ENCODE measurements at places on chromosomes 7 and 10.

GRCh38 chr7:158361326-158361946, 226.2 kb downstream of the PTPRN2 start:
- no peak for DNase-seq

DNA sequence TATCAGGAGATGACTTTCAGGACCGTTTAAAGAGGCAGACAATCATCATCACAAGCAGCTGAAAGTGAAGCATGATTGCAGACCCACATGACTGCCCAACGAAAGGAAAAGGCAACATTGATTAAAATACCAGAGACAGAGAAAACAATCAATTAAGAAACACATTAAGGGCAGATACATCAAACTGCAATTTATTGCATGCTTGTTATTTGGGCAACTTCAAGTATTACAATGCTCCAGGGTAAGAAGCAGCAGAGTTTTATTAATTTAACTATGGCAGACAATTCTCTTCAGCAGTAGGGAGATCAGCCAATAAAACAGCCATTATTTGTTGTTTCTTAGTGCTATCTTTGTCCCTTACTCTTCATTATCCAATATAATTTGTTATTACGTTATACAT, 367.7 kb upstream of the HPS1 start:
- DNase-seq: no peak

- no peak for DNase-seq
Observed at GRCh38 chr7:95157381-95157780, 167.0 kb downstream of the PON1 start.

DNA sequence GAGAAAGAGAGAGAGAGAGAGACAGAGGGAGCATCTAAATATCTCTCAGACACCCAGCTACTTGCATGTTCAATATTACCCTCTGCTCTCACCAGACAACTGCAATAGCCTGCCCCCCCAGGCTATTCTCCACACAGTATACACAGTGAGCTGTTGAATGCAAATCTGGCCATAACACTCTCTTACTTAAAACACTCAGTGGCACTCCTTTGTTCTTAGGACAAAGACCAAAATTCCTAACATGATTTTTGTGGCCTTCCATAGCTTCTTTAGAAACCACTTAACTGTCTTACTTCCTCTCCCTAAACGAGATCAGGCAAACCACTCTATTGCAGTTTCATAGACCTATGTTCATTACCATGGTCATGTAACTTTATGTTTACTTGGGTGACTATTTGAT, 903.6 kb upstream of the AUTS2 start:
- DNase-seq: no peak

GRCh38 chr7:32680259-32681173, 185.2 kb downstream of the AVL9 start:
- DNase-seq: peak; percentile 22

DNA sequence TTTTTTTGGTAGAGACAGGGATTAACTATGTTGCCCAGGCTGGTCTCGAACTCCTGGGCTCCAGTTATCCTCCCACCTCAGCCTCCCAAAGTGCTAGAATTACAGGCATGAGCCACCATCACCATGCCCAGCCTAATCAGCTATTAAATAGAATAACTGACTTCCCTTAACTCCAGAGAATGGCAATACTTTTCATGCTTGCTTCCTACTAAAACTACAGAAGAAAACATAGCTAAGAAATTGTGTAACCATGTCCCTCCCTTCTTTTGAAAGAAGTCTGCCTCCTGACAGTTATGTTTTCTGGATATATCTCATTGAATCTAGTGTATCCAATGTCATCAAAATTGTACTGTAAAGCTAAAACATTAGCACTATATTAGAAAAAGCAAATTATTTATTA, 95.6 kb downstream of the KMT2C start:
- DNase-seq: no peak

GRCh38 chr10:11804336-11804735, 18.8 kb upstream of the PROSER2 start:
- no peak for DNase-seq

DNA sequence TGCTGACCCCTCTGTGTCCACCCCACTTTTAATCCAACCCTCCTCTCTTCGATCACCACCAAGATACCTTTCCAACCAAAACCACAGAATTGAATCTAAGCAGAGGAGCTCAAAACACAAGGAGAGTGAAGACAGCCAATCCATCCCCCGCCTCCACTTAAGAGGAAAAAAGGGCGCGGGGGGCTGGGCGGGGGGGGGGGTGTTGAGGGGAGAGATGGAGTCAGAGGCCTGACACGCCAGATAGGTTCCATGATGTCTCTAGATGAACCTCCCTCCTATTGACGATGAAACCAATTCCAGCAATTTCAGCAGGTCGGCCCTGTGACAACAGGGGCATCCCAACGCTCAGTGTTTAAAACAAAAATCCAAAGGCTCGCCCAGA, 1.3 kb downstream of the SORBS1 start:
- DNase-seq: no peak

DNA sequence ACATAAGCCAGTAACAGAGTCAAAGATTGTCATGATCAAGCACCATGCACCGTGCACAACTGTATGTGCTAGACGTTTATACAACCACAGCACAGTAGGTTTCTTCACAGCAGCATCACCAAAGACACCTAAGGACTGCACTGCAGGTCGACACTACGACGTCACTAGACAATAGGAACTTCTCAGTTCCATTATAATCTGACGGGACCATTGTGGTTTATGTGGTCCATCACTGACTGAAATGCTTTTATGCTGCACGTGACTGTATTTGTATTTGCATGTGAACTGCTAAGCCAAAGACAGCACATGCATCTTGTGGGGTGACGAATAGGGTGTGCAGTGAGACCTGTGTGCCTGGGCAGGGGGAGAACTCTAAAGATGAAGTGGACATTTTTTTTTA, 164.9 kb downstream of the PARD3 start:
- no peak for DNase-seq

DNA sequence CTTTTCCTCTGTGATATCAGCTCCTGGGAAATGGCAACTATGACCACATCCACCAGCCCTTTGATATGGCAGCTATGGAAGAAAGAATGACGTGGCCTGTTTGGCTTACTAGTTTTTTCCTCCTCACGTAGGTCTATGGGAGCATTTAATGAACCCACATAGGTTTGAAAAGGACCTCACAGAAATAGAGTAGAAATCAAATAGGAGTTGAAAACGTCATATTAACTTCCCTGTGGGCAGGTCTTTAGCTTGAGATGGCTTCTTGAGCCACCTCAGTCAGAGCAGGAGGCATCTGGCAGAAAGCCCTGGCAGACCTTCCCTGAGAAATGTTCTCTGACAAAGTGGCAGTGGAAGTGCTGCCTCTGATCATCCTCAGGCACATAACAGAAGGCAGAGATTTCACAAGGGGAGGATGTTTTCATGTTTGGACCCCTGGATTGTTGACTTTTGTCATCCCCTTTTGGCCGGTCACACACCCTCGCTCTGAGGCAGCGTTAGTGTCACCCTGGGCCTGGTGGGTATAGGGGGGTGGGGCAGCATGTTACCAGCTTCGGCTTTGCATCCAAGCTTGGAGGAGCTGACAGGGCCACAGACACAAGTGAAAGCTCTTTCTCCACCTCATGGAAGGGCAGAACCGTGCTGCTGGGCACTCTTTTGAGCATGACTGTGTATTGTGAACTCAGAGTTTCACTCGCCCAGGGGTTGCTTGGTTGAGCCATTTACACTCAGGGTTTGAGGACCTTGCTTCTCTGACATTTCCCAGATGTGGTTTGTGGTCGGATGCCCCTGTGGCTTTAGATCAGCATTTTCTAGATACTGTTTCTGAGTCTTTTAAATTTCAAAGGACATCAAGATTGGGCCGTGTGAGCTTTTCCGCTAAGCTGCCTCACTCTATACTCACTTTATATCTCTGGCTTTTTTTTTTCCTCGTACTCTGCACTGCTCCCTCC, 184.2 kb downstream of the STK31 start:
- DNase-seq: peak; percentile 32

DNA sequence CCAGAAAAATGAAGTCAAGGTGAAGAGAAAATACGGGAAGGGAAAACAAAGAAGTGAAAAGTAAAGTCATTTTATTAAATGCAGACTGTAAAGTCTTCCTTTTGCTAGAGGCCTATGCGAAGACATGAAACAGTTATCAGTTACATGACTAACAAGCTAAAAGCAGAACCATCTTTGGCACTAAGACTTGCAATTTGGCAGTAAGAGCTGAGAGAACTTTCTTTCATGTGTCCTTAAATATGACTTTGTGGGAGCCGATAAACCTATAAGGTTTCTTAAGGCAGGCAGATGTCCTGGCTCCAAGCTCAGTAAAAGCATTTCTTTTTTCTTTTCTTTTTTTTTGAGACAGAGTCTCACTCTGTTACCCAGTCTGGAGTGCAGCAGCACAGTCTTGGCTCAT, 10.4 kb downstream of the ANLN start:
- DNase-seq: no peak

DNA sequence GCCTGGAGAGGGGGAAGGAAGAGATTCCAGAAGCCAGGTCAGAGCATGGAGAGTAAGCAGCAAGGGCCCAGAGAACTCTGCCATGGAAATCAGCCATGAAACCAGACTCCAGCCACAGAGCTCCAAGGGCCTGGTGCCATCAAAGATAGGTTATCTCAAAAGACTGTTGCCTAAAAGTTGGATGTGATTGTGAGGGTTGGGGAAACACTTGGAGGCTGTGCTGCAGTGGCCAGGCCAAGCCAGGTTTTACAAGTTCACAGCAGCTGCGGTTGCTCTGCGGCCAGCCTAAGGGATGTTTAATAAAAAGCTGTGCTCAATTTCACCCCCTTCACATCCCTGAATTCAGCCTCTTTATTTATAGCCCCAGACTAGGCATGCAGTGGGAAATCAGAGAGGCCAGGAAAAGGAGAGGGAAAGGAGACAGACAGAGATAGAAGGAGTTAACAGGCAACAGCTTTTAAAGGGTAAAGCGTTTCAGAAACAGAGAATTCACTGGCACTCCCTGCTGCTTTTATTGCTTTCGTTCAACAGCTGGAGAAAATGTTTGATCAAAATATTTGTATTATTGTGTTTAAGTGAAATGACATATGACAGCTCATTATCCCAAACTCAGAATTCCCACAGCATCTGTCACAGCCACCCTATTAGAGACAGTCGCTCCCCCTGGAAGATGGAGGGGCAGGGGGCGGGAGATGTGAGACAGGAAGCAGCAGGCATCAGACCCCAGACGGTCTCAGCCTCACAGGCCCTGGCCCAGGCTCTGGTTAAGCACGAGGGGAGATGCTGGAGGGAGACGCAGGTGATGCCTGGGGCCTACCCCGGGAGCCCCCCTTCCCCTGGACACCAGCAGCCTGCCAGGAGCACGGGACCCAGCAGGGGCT, 140.1 kb downstream of the GLI3 start:
- DNase-seq: no peak

DNA sequence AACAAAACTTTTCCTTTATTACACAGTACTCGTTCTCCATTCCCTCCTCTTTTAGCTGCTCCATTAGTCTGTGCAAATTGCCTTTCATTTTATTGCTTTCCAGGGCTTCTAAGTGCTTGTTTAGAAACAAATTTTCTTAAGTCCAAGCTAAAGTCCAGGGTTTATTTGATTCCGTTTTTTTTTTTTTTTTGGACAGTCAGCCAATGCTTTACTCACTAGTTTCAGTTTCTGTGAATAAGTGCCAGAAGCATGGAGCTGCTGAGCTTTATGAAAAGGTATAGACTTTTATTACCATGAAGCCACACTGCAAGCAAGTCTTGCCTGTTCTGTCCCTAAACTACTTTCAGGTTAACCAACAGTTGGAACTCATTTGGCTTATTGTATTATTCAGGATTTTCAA, 455.0 kb downstream of the GFRA1 start:
- DNase-seq: no peak

DNA sequence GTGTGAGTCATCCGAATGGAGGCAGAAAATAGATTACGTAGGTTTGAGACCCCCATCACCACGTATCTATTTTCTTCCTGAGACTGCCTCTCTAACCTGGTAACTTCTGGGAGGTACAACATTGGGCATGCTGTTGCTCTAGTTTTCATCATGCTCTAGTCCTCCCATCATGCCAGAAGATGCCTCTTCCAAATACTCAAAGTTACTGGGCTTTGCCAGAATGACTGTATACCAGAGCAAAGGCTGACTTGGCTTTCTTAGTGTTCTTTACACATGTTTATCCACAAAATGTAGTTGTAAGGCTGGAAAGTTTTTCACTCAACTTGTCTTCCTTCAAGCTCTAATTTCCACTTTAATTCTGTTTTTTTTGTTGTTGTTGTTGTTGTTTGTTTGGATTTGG, 370.5 kb downstream of the MDFIC start:
- no peak for DNase-seq

GRCh38 chr10:28991333-28992270, 297.3 kb upstream of the LYZL1 start:
- peak; percentile 63 for DNase-seq

DNA sequence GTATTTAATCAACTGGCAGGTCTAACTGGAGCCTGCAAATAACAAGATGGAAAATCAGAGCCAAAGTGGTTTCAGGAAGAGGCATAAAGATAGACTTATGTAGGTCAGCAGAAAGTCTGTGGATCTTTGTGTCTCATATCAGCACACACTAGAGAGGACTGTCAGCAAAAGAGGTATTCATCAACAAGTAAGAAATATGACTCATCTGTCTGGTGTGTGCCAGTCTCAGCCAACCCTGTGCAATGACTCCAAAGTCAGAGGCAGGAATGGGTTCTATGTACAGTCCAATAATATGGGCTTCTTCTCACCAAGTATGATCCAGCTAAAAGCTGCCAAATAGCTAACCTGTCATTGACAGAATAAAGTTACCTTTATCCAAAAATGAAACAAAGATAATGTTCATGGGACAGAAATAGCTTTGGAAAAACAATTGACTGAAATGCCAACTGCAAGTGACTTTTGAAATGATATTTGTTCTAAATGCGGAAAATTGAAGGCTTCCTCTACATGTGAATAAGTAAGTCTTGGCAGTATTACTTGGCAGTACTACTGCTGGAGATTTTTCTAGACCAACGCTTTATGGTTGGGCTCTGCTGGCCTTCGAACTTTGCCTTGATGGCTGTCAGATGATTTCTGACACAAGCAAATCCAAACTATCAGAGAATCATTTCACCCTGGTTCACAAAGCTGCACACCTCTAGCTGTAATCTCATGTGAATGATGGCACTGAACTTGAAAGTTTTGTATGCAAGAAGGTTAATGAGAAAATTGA, 272.3 kb upstream of the SEMA3C start:
- peak; percentile 63 for DNase-seq

DNA sequence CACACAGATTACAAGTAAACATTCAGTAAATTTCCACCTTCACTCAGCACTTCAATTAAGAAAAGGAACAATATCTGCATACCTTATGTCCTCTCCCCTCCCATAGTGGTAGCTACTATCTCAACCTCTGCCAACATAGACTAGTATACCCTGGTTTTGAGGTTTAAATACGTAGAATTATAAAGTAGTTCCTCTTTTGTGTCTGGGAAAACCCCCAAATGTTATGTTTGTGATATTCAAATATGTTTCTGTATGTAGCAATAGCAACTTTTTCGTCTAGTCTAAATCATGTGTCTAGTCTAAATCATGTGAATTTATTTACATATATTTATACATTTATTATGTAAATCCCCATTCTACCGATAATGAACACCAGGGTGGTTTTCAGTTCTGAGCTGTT, 13.2 kb upstream of the CAMK2B start:
- no peak for DNase-seq

- no peak for DNase-seq
Observed at GRCh38 chr7:144941127-144941526, 105.3 kb upstream of the TPK1 start.
